ENCODE measurements at places on chromosomes 7 and 10.

- no peak for DNase-seq
Observed at GRCh38 chr7:140213684-140214074, 36.9 kb upstream of the KDM7A start.

DNA sequence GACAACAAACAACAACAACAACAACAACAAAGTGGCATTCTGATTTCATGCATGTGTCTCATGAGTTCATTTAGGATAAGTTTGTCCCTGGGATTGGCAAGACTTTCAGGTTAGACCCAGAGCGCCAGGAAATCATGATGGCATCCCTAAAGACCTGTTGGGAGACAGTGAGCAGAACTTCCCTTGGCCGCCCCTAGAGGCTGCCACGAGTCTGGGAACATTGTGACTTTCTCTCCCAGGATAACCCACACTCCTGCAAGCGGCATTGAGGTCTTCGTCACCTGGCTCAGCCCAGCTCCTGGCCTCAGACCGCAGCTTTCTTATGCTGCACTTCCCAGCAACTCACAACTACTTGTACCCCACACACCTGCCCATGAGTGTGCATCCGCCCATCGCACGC, 80.5 kb upstream of the RNF32 start:
- DNase-seq = no peak

GRCh38 chr10:71447676-71448075, 51.0 kb downstream of the CDH23 start:
- no peak for DNase-seq

- DNase-seq = no peak
Observed at GRCh38 chr7:42337225-42337905, 100.4 kb upstream of the GLI3 start.

GRCh38 chr10:30445711-30446110, 11.7 kb downstream of the MAP3K8 start:
- DNase-seq = no peak

DNA sequence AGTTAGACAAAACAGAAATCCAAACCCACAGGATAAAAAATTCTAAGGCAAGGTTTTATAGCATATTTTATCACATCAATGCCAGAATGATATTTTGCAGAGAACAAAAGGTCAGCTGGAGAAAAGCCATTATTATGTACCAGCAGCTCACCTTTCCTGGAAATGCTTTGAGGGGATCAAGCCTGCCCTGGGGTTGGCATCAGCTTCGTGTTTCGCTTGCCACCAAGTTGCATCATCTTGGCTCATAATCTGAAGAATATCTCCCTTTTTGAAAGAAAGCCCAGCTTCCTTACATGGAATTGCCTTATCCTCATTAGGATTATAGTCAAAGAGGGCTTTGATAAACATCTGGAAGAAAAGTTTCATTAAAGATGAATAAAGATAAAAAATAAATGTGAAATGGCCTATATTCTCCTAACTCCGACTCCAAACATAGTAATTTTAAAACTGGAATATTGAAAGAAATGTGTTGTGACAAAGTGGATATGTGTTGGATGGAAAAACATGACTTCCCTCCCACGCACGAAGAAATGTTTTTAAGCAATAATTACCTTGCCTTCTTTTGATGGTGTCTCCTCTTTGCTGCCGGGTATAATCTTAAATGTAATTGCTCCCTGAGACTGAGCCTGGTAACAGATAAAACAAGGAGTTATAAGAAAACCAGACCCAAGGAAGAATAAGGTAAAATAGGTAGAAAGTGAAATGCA, 121.3 kb upstream of the ODAD2 start:
- no peak for DNase-seq

- DNase-seq = peak; percentile 83
Observed at GRCh38 chr7:127392182-127392565, 334 bp downstream of the ZNF800 start.
